ENCODE measurements at places on chromosomes 13 and 19.
A peak's percentile ranks its signal among the peaks of the same experiment; 100 is the strongest.

- DNase-seq = peak; percentile 72
These were observed 26.5 kb downstream of the MAN2B1 start for GRCh38 chr19:12639901-12640613.

DNA sequence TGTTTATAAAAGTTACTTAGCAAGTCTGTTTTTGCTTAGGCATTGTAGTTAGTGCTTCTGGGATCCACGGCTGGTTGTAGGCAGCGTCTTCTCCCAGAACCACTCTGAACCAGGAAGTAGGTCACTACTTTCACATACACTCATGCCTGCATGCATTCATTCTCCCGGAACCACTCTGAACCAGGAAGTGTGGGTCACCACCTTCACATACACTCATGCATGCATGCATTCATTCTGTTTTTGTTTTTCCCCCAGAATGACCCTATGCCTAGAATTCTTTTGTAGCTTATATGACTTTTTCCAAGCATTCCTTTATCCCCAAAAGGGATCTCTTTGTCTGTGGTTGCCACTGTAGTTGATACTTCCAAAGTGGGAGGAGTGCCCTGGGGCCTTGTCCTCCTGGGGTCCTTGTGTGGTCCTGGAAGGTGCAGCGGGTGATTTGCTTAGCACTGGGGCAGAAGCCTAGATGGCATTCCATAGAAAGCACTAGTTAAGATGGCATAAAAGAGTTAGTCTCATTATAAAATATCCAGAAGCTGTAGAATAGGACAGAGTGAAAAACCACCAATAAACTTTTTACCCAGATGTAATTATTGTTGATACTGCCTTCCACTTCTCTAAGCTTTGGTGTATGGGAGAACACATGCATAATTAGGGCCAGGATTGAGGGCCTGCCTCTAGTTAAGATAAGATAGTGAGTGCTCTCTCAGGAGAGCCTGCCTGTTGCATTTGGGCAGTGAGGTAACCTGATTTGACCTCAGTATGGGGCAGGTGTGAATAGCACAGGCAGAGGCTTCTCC, 68.6 kb upstream of the TEX29 start:
- DNase-seq = no peak

GRCh38 chr13:109220631-109221030, 565.8 kb downstream of the IRS2 start:
- DNase-seq = no peak

- peak; percentile 53 for DNase-seq
These were observed 110.2 kb upstream of the SPATA13 start for GRCh38 chr13:24050292-24050711.

- no peak for DNase-seq
These were observed 346.5 kb downstream of the FOXO1 start for GRCh38 chr13:40319699-40320579.

DNA sequence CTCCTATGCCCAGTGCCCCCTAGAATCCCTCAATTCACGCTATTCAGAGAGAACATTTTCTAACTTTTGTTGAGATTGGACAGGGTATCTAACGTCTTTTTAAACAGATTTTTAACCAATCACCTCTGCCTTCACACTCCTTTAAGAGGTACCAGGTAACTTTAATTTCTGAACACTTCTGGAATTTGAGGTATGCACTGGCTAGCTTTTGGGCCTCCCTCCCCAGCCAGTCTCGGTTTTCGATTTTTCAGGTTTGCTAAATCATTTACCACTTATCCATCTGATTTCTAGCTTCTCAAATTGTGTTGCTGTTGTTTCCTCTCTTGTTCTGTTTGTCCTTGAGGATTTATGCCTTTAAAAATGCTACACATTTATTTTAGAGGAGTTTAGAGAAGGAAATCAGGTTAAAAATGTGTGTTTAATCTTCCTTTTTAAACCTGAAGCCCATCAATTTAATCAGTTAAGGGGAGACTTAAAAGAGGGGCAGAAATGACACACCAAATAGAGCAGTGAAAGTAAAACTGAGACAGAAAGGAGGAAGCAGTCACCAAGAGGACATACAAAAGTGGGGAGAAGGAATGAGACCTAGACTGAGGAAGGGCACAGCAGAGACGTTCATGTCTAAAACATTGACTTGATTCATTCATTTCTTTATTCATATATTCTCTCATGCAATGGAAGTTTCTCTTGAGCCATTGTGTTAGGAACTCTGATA, 139.6 kb upstream of the HTR2A start:
- no peak for DNase-seq

DNA sequence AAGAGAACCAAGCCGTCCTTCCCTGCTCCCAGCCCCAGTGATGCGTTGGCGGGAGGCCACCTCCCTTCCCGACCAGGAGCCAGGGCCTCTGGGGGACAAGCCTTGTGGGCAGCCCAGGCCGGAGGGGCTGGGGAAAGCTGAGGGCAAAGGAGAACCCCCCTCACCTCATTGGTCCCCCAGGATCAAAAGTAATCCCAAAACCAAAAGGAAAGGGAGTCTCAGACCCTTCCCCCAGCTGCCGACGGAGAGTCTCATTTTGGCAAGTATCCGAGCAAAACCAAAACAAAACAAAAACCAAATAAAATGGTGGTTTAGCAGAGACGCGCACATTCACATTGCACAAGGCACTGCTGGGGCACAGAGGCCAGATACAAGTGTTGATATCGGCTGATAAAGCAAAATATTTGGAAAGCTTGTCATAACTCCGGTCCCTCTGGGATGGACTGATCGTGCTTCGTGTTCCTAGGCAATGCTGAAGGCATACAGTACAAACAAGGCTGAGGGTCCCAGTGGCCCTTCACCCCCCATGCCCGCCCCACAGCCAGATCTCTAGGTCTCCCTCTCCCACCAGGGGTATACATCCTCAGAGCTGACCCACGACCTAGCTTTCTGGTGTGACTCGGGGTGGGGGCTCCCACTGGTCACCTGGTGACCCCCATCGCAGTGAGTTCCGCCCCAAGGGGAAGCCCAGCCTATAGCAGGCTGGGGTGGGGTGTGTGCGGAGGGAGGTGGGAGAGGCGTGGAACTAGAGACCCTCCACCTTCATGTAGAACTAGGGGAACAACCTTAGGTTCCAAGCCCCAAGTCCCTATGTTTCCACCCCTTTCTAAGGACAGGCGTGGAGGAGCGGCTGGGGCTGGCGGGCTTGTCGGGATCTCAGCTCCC, 2.1 kb downstream of the CEBPA start:
- peak; percentile 27 for DNase-seq

GRCh38 chr19:5303208-5303607, 37.4 kb downstream of the PTPRS start:
- DNase-seq = no peak

DNA sequence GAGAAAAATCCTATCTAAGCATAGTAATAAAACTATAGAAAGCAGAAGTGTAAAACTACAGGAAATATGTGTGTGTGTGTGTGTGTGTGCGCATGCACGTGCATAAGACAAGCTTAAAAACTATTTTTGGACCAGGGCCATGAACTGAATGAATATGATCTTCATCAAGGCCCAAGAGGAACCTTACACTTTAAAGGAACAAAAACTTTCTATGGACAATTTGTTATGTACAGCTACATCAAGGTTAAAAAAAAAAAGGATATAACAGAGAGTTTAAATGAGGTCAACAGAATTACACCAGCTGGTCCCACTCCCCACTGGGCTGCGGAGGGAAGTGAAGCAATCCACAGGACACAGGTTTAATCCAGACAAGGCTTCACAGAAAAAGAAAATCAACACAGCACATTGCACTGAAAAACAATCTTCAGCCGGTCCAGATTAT, 151.1 kb downstream of the LHFPL6 start:
- no peak for DNase-seq

DNA sequence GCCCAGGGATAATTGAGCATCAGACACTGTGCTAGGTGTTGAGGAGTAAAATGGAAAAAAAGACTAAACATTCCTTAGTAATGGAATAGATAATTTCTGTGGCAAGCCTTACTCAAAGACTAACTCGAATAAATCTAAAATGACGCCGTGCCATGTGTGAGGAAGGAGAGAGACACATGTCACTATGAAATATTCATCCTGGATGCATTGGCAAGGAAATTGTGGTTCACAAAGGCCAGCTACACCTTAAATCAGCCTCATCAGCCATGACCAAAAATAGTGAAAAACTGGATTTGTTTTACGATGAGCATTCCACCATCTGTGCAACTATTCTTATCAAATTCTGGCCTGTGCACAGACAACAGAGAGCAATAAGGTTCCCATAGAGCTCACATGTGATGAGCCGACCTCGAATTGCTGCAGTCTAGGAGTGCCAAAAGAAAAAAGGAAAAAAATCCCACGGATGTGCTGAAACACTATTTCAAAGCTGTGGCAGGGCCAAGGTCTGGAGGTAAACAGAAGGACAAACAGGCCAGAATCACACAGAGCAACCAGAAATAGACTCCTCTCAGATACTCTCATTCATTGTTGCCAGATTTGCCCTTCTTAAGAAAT, 505.7 kb downstream of the EFNB2 start:
- DNase-seq = no peak

DNA sequence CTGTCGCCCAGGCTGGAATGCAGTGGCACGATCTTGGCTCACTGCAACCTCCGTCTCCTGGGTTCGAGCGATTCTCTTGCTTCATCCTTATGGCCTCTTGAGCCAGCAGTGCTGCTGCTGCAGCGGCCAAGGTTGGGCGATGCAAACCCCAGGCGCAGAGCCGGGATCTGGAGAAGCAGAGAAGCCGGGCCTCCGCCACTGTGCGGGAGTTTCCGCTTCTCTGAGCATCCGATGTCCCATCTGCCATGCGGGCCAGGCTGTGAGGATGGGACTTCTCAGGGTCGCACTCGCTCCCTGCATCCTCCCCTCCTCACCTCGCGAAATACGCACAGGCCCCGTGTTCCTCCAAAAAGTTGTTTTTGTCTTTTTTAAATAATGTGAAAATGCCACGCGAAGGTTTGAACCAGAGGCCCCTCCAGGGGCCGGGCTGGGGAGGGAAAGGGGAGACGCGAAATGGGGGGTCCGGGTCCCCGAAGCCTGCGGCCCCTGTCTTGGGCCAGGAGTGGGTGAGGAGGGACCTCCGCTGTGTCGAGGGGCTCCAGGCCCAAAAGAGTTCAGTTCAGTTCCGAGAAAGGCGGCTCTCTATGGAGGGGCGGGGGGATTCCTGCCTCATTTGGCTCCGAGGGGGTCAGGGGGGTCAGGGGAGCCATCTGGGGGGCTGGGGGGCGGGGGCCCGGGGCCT, 15.9 kb downstream of the CYTH2 start:
- peak; percentile 23 for DNase-seq

GRCh38 chr19:15141143-15141542, 33.9 kb downstream of the SYDE1 start:
- DNase-seq = no peak

DNA sequence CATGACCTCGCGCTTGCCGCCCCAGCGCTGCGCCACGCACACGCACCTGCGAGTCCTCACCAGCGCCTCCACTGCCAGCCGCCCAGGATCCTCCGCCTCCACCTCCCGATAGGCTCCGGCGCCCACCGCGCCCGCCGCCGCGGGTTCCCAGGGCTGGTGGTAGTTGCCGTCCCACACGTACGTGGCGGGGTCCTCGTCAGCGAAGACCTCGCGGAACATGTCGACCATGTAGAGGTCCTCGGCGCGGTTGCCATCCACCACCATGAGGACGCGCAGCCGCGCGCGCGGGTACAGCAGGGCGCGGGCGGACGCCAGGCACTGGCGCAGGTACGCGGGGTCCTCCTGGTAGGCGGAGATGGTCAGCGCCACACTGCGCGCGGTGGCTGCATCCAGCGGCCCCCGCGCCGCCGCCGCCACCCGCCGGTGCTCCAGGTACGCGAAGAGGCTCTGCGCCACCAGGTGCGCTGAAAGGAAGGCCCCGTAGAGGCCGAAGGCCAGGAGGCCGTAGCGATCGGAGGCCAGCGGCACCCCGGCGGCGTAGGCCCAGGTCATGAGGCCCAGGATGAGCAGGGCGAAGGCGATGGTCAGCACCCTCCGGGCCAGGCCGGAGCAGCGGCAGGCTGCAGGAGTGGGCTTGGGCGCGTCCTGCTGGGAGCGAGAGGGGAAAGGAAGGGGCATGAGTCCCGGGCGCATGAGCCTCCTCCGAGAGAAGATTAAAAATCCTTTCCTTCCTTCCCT, 4.4 kb downstream of the HAS1 start:
- DNase-seq = no peak

DNA sequence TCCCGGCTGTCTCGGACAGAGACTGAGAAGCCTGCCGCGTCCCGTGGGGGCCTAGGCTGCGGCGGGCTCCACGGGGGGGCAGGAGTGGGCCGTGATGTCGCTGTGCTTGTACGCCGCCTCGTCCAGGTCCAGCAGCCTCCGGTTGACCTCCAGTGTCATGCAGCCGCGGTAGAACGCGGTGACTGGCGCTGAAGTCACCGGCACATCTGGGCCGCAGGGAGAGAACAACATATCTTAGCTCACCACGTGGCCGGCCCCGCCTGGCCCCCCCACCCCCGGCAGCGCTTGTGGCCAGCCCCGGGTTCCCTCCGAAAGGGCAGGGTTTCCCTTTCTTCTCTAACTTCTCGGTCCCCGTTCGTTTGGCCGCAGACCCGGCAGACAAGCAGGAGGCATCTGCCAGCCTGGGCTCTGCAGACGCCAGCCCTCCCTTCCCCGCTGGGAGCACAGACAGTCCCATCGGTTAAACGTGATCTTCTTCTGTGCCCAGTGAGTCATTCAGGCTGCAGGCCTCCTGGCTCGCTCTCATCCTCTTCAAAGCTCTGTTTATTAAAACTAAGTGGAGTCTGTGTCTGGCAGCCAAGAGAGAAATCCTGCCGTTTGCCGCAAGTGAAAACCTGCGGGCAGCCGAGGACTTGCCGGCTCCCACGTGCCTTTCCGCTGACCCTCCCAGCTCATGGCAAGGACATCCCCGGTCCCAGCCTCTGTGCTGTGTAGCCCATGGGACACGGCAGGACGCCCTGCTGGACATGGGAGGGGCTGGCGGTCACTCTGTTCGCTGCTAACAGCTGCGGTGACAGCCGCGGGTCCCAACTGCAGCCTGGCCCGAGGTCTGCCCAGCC, 42.8 kb downstream of the GAS6 start:
- DNase-seq = peak; percentile 86

GRCh38 chr13:80873589-80873988, 532.7 kb upstream of the SPRY2 start:
- no peak for DNase-seq

- no peak for DNase-seq
These were observed 551.0 kb upstream of the NBEA start for GRCh38 chr13:34391076-34391475.

Measured in dorsolateral prefrontal cortex (tissue), 122 donors.